Glutamatergic neuron (in vitro differentiated cells): ENCODE measurements at places on chromosomes 16 and 17. TPM values are rescaled to one million over a fixed set of nuclear protein-coding genes. Genes with fewer than 3 reads are reported as not detected.

DNA sequence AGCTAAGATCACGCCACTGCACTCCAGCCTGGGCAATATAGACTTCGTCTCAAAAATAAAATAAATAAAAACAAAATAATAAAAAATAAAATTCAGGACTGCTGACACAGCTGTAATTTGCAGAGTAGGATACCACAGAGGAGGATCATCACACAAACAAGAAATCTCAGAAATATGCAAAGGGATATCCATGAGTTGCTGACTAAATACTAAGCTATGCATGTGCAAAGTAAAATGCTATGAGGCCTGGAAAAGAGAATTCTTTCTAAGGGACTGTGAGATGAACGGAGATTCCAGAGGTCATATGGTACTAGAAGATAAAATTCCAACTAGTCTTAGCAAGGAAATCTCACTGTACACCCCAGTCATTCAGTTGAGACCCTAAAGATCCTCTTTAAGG, 74.8 kb downstream of the SLC39A11 start:
- DNase-seq = no peak
- peaks cover 22% of the 10 kb centered on the region for H3K4me1 ChIP-seq
- H3K36me3 ChIP-seq = peaks cover 11% of the 10 kb centered on the region
- no peak overlapping the region for H3K4me3 ChIP-seq
- no peak overlapping the region for H3K27ac ChIP-seq

Gene ZNF287
- 17.4 TPM for total RNA-seq

GRCh38 chr17:74235040-74235581, 21.7 kb downstream of the TTYH2 start:
- no peak overlapping the region for H3K4me3 ChIP-seq
- H3K36me3 ChIP-seq = no peaks in the 10 kb centered on the region
- H3K4me1 ChIP-seq = peaks cover 10% of the 10 kb centered on the region
- H3K27me3 ChIP-seq = peaks cover 4% of the 10 kb centered on the region
- H3K27ac ChIP-seq = no peak overlapping the region
- DNase-seq = no peak

Gene KCNJ18
- total RNA-seq = not detected

DNA sequence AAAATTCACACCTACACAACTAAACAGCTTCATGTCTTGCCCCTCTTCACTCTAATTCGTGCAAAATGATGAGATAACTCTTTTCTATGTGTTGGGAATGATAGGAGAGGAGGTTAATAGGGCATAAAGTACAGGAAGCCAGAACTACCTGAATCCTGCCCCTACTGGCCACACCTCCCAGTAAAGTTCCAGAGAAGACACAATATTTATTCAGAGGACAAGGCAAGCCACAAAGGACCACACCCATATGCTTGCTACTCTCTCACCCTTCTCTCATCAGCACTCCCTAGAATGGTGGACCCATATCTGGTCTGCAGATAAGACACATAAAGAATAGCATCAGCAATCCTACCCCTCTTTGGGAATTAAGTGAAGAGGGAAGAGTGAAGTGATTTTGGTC, 74.6 kb downstream of the ZNF18 start:
- no peaks in the 10 kb centered on the region for H3K27me3 ChIP-seq
- no peak for DNase-seq
- H3K36me3 ChIP-seq = no peaks in the 10 kb centered on the region
